Chondrocyte (in vitro differentiated cells): ENCODE measurements at places on chromosomes 2 and 18. TPM values are rescaled to one million over a fixed set of nuclear protein-coding genes. Genes with fewer than 3 reads are reported as not detected.

The RTTN gene
- 4.8 to 14.4 TPM (median 6.6 TPM) in 3 replicates for total RNA-seq

The MARCO gene
- total RNA-seq = not detected in 3 replicates

The FBXO36 gene
- total RNA-seq = 3.0 to 5.9 TPM (median 3.3 TPM) in 3 replicates

The PLGLB1 gene
- total RNA-seq = 1.1 to 1.8 TPM (median 1.4 TPM) in 3 replicates

The GRP gene
- not detected in 3 replicates for total RNA-seq

The ALPG gene
- not detected in 3 replicates for total RNA-seq

The CROCC2 gene
- total RNA-seq = not detected in 3 replicates

The ANKRD36 gene
- total RNA-seq = 20.6 to 37.3 TPM (median 23.4 TPM) in 3 replicates

The DGUOK gene
- total RNA-seq = 58.1 to 60.8 TPM (median 58.9 TPM) in 3 replicates

The TOGARAM2 gene
- 0.07 to 0.72 TPM (median 0.49 TPM) in 3 replicates for total RNA-seq

DNA sequence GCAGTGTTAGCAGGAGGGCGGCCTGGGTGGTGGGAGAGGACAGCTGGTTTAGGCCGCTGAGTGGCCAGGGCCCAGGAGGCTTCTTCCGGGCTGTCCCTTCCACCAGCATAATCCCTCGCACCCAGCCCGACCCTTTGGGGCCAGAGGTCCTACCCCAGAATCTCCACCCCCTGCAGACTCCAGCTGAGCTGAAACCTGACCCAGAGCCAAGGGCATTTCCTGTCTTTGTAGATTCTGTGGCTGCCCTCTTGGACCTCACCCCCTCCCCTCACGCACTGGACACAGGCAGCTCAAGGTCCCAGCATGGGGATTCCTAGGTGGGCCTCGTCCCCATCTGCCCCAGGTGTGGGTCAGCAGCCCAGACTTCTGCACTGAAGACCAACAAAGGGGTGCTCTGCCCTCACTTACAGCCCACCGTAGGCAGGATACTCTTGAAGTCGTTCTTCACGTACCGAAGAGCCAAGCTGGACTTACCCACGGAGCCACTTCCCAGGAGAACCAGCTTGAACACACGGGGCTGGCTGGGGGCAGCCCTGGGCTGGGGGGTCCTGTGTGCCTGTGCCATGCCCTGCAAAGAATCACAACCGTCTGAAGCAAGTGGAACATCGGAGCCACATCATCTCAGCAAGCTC is 4.8 kb downstream of the RAB17 start:
- no peaks in the 10 kb centered on the region for H3K36me3 ChIP-seq
- H3K27me3 ChIP-seq = no peaks in the 10 kb centered on the region
- DNase-seq = peak; percentile 53
- H3K4me3 ChIP-seq = no peak overlapping the region

GRCh38 chr2:51782921-51783765 is 751.2 kb upstream of the NRXN1 start:
- DNase-seq = no peak
- H3K27ac ChIP-seq = no peak overlapping the region
- H3K4me1 ChIP-seq = no peaks in the 10 kb centered on the region
- no peak overlapping the region for H3K4me3 ChIP-seq
- H3K36me3 ChIP-seq = no peaks in the 10 kb centered on the region
- no peaks in the 10 kb centered on the region for H3K27me3 ChIP-seq

DNA sequence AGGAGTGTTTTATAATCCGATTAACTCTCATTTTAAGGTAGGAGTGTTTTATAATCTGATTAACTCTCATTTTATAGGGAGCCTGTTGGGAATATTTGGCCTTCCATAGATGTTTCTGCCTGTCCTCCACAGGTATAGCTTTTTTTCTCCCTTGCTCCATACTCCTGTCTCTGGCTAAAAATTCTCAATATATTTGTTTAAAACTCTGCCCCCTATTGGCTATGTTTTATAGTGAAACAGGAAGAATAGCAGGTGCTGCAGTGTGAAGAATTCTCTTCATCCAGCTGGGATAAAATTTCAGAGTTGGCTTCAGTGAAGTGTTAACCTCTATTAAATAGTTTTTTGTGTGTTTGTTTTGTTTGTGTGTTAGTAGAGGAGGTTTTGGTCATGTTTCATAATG is 1046.0 kb upstream of the TMEFF2 start:
- H3K27me3 ChIP-seq = peaks cover under 1% of the 10 kb centered on the region
- no peak overlapping the region for H3K27ac ChIP-seq
- no peak overlapping the region for H3K4me3 ChIP-seq
- H3K4me1 ChIP-seq = no peaks in the 10 kb centered on the region

GRCh38 chr18:60534538-60534937 is 162.0 kb upstream of the MC4R start:
- H3K4me3 ChIP-seq = no peak overlapping the region
- H3K36me3 ChIP-seq = no peaks in the 10 kb centered on the region
- no peak overlapping the region for H3K27ac ChIP-seq
- peaks cover 7% of the 10 kb centered on the region for H3K27me3 ChIP-seq
- DNase-seq = no peak

DNA sequence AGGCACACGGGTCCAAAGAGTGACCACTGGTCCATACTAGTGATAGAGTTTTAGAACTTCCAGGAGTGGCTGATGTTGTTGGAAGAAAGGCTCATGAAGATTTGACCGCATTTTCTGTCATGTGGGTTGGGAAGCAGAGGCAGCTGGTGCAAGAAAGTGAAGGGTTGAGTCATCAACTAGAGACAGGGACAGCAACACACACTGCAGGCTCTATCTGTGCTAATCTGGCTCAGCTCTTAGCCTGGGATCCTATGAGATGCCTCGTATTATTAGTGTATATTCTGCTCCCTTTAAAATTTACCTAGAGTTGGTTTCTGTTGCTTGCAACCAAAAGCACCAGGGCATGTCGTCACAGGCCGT is 2.5 kb upstream of the SH3RF3 start:
- peaks cover 39% of the 10 kb centered on the region for H3K4me1 ChIP-seq
- H3K27ac ChIP-seq = peak overlapping the region; percentile 88
- peak overlapping the region; percentile 86 for H3K4me3 ChIP-seq
- H3K36me3 ChIP-seq = peaks cover 8% of the 10 kb centered on the region

- H3K4me1 ChIP-seq = peaks cover 3% of the 10 kb centered on the region
- H3K27ac ChIP-seq = no peak overlapping the region
- H3K4me3 ChIP-seq = no peak overlapping the region
- no peaks in the 10 kb centered on the region for H3K27me3 ChIP-seq
Measured at GRCh38 chr2:191019376-191019775, 5.4 kb upstream of the STAT1 start.

DNA sequence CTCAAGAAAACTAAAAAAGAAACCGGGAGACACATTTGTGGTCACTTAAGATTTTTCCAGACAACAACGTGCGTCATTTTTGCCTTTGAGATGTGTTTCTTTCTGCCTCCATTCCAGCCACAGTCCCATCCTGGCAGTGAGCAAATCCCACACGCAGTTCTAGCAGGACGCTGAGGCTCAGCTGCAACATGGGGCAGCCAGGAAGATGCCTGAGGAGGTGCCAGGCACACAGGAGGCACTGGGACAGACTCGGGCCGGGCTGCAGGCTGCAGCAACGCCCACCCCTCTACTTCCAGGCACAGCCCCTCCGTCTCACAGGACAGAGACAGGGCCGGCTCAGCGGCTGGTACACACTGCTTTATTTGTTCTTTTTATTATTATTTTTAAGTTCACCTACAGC is 13.1 kb downstream of the KLF11 start:
- peak; percentile 53 for DNase-seq
- no peak overlapping the region for H3K27ac ChIP-seq
- peaks cover 16% of the 10 kb centered on the region for H3K36me3 ChIP-seq
- H3K4me3 ChIP-seq = no peak overlapping the region

DNA sequence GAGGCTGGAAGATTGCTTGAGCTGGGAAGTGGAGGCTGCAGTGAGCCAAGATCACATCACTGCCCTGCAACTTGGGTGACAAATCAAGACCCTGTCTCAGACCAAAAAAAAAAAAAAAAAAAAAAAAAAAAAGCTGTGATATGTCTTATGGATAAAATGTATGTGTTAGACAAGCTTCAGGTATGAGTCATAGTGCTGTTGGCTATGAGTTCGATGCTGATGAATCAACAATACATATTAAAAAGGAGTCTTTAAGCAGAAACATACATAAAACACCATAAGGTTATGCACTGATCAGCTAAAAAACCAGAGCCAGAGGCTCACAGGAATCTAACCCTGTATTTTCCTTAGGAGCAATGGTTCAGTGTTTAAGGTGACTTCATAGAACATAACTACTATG is 332.3 kb downstream of the NCKAP5 start:
- no peak overlapping the region for H3K4me3 ChIP-seq
- H3K27me3 ChIP-seq = peaks cover 1% of the 10 kb centered on the region
- H3K27ac ChIP-seq = no peak overlapping the region

DNA sequence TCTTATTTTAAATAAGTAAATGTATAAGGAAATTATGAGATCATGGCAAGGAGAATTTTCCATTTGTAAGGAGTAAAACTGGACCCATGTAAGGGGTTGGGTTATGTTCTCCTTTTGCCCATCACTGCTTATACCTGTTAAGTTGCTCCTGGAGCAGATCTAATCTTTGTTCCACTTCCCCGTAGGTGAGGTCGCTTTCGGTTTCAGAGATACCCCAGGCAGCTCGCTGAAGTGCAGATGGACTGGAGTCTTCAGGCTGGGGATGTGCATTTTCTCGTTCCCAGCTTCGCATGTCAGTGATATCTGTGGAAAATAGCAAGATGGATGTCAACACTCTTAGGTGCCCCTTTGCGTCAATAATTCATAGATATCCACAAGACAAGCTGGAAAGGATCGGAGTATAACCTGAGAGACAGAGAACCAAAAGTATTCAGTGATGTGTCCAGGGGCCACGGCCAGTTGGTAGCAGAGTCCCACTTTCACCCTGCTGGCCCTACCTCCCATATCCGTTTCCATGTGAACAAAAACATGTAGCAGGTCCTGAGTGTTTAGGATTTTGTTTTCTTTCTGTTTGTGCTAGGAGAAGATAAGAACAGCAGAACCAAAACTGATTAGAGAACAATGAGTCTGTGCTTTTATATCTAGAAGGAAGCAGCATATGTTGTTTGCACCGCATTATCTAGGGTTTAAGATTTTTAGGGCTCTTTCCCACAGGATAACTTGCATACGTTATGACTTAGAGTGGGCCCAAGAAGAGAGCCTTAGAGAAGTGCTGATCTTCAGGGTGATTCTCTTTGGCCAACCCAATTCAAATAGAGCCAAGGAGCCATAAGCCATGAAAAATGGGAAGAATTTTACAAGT is 36.0 kb downstream of the GCA start:
- no peak overlapping the region for H3K4me3 ChIP-seq
- no peaks in the 10 kb centered on the region for H3K36me3 ChIP-seq
- peaks cover 3% of the 10 kb centered on the region for H3K4me1 ChIP-seq
- DNase-seq = no peak
- peaks cover 28% of the 10 kb centered on the region for H3K27me3 ChIP-seq

DNA sequence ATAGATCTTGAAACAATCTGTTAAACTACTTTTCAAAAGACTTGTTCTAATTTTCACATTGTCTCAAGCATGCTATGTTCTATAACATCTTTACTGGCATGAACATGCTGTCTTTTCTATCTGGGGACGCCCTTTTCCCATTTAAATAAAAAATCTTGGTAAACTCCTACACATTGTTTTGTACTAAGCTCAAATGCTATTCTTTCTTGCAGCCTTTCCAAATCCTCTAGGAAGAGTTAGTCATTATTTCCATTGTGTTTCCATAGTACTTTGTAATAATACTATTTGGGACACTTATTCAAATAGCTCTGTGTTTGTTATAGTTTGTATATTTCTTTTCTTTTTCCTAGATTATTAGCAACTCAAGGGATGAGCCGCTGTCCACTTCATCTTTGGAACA is 828.6 kb upstream of the FSHR start:
- H3K27me3 ChIP-seq = peaks cover 2% of the 10 kb centered on the region
- DNase-seq = no peak
- no peaks in the 10 kb centered on the region for H3K36me3 ChIP-seq
- no peak overlapping the region for H3K4me3 ChIP-seq

DNA sequence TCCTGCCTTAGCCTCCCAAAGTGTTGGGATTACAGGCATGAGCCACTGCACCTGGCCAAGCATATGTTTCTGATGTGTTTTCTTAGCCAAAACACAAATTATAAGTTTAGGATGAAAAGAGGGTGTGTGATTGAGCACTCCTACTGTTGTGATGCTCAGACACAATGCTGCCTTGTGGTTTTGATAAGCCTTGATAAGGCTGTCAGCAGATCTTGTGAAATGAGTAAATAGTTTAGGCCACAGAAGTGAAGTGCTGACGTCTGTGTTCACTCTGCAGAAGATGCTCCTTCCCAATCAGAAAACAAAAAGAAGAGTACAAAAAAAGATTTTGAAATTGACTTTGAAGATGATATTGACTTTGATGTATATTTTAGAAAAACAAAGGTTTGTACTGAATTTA is 24.3 kb downstream of the NCAPH start:
- H3K4me3 ChIP-seq = no peak overlapping the region
- no peak overlapping the region for H3K27ac ChIP-seq
- no peaks in the 10 kb centered on the region for H3K36me3 ChIP-seq
- H3K27me3 ChIP-seq = no peaks in the 10 kb centered on the region

- no peak overlapping the region for H3K4me3 ChIP-seq
- no peak for DNase-seq
- H3K4me1 ChIP-seq = no peaks in the 10 kb centered on the region
Measured at GRCh38 chr2:187174582-187174981, 273.5 kb downstream of the CALCRL start.

DNA sequence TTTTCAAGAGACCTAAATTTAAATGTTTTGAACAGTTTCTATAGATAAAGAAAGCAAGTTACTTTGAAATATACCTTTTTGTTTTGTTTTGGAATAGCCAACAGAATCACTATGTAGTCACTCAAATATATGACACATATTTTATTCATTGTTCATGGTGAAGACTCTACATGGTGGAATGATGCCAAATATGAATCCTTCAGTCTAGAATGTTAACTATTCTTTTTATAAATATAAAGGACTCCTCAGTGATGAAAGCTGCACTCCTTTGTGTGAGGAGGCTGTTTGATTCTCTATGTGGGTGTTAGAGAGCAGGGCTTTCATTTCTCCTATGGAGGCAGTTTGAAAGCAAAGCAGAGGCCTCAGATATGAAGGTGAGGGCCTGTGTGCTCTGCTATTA is 396.4 kb upstream of the LRRTM1 start:
- no peaks in the 10 kb centered on the region for H3K36me3 ChIP-seq
- peaks cover 3% of the 10 kb centered on the region for H3K4me1 ChIP-seq
- no peak for DNase-seq
- no peaks in the 10 kb centered on the region for H3K27me3 ChIP-seq
- H3K27ac ChIP-seq = no peak overlapping the region

GRCh38 chr18:76960528-76961035 is 138.2 kb downstream of the ZNF236 start:
- H3K27ac ChIP-seq = no peak overlapping the region
- DNase-seq = no peak
- no peaks in the 10 kb centered on the region for H3K27me3 ChIP-seq
- peaks cover 6% of the 10 kb centered on the region for H3K4me1 ChIP-seq
- peaks cover 42% of the 10 kb centered on the region for H3K36me3 ChIP-seq
